CD4-positive, alpha-beta T cell treated with Interleukin-1 beta for 1 hour (primary cell): ENCODE measurements at places on chromosomes 5 and 9.
A peak's percentile ranks its signal among the peaks of the same experiment; 100 is the strongest.

- DNase-seq: no peak
These were observed 654 bp downstream of the RANBP6 start for GRCh38 chr9:6014670-6015270.

- no peak for DNase-seq
These were observed 518.8 kb downstream of the IRX1 start for GRCh38 chr5:4114452-4114851.

GRCh38 chr5:25516141-25516540 is 871.4 kb upstream of the CDH10 start:
- no peak for DNase-seq

- no peak for DNase-seq
These were observed 20.3 kb downstream of the ZDHHC11B start for GRCh38 chr5:763998-764781.

DNA sequence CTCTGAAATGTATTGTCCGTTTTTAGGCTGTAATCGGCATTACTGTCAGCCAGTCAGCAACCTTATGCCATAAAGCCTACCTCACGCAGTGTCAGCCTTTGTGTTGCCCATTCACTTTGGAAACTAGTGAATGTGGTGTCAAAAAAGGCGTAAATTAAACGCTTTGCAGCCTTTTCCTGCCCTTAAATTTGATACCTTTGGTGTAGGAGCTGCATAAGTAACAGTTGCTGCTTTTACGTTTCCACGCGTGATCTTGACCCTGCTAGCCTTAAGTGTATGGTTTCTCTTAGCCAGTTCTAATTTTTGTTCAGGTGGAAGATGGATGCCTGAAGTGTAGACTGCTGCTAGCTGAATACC is 257.7 kb downstream of the EPB41L4A start:
- DNase-seq: no peak

- no peak for DNase-seq
These were observed 63.8 kb downstream of the FNBP1 start for GRCh38 chr9:129979071-129979745.

- no peak for DNase-seq
These were observed 102.2 kb upstream of the GNA14 start for GRCh38 chr9:77750284-77750683.

GRCh38 chr9:130860458-130861316 is 25.6 kb downstream of the ABL1 start:
- no peak for DNase-seq

- no peak for DNase-seq
These were observed 232.1 kb downstream of the FBXO4 start for GRCh38 chr5:42157215-42157614.

- no peak for DNase-seq
These were observed 7.7 kb downstream of the FGFR4 start for GRCh38 chr5:177094224-177095087.

- DNase-seq: no peak
These were observed 6.2 kb upstream of the CD180 start for GRCh38 chr5:67202828-67203227.

GRCh38 chr9:105306351-105307140 is 62.1 kb downstream of the SLC44A1 start:
- no peak for DNase-seq

DNA sequence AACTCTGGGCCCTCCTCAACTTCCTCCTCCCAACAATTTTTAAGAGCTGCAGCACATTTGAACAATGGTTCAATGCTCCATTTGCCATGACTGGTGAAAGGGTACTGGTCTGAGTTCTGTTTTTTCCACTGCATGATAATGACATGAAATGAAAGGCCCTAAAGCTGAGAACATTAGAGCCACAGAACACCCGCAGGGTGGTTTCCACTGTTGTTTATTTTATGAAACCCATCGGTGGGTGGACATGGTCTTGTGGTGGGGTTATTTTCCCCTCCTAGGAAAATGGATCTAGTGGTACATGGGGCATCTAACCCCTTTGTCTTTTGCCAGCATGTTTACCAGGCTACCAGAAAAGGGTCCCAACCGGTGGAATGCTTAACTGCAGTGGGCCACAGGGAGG is 71.8 kb downstream of the SMARCA2 start:
- no peak for DNase-seq

- DNase-seq: no peak
These were observed 295.9 kb downstream of the CEMIP2 start for GRCh38 chr9:71472400-71472799.

DNA sequence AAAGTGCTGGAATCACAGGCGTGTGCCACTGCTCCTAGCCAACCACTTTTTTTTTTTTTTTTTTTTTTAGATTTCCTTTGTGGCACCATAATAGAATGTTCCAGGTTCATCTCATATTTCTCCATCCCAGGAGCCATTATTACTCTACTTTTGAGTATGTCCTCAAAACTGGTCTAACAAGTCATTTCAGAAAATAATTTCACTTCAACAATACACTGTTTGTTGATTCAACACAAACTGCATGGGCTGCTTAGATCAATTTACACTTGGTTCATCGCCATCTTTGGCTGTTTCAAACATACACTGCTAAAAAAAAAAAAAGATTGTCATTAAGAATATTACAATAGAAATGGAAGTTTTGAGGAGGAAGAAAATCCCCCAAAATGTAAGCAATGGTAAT is 57.9 kb downstream of the CSNK1A1 start:
- DNase-seq: no peak

DNA sequence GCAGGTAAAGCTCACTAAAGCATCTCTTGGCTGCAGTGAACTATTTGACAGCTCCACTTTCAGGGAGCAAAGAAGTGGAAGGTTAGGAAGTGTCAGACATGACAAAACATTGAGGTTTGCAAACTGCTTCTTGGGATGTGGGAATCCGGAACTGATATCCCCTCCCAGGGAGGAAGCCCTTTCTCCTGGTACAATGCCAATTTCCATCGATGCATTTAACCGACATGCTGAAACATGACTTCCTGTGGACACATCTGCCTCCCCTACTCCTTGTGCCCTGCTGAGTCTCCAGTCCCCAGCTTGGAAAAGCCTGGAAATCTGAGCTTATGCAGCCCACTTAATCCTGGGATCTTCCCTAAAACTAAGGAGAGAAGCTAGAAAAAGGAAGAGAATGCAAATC is 323.1 kb upstream of the DAP start:
- DNase-seq: no peak

- DNase-seq: no peak
These were observed 9.5 kb upstream of the P4HA2 start for GRCh38 chr5:132237141-132237540.

GRCh38 chr9:107177243-107177839 is 105.7 kb upstream of the RAD23B start:
- no peak for DNase-seq

DNA sequence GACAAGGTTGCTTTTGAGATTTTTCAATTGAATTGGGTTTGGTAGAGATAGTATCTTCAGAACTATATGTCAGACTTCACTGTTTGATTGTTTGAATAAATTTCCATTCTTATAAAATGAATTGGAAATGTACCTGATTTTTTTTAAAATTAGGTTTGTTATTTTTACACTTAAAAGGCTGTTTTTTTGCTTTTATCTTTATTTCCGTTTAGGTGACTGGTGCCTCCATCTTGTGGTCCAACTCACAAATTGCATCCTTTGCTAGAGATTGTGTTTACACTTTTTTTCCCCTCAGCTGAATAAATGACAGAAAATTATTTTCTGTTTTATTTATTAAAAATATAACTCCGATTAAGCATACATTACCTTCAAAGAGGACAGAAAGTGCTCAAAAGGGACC is 15.6 kb downstream of the NDUFAF2 start:
- peak; percentile 20 for DNase-seq

- DNase-seq: no peak
These were observed 1991.3 kb upstream of the C9orf72 start for GRCh38 chr9:29564564-29564963.

- DNase-seq: no peak
These were observed 331.9 kb upstream of the KLF9 start for GRCh38 chr9:70746316-70746715.

DNA sequence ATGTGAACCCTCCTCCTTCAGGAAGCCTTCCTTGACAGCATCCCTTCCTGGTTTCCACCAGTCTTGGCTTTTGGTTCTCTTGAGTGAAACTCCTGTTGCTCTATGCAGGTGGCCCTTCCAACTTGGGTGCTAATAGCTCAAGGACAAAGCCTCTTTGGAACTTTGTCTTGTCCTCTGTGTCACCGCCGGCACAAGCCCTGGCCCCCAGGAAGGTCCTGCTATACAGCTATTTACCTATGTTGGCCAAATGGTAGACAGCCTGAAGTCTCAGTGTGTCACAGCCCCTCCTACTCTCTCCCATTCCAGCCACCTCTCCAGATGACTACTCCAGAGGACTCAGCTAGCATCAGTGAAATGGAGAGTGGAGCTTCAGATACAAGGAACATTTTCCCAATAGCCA is 94.7 kb upstream of the ZNF618 start:
- DNase-seq: no peak

DNA sequence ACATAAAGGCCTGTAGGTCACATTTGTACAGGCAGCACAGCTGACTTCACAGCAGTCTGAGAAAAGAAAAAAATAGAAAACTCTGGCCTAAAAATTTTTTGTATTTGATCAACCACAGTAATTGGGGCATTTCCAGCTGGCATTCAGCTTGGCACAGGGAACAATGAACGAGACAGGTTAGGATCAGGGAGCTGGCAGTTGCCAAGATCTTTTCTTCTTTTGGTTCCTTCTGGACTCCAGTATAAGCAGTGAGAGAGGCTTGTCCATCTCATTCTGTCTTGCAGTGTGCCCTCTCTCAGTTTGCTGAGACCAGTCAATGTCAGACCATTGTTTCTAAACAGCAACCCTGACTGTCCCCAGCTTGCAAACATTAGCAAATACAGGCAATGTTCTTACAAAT is 601.1 kb downstream of the TLR4 start:
- no peak for DNase-seq

GRCh38 chr5:31047621-31048020 is 145.9 kb upstream of the CDH6 start:
- no peak for DNase-seq

- no peak for DNase-seq
These were observed 108.4 kb downstream of the ENTREP1 start for GRCh38 chr9:69433392-69433791.

GRCh38 chr5:140253985-140254384 is 48.9 kb downstream of the PFDN1 start:
- no peak for DNase-seq

DNA sequence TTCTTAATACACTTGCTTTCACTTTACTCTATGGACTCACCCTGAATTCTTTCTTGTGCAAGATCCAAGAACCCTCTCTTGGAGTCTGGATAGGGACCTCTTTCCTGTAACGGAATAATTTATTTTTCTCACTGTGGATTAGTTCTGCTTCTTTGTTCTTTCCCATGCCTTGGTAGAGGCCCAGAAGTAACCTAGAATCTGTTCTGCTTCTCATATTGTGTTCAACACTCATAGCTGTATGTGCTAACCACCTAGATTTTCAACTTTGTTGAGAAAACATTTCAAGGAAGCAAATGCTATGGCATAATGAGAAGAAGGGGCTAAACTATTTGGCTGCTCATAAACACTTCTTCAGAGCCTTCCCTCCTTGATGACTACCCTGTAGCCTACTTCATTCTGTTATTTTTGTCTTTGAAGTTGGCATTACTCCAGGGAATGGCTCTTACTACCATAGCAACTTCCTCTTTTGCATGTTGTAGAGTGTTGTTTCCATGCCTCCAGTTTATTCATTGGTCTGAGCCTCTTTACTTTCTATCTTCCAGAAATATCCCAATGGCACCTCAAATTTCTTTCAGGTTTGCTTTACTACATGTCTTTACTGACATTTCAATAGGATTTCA is 74.3 kb downstream of the KIAA0825 start:
- no peak for DNase-seq

- DNase-seq: no peak
These were observed 1714.1 kb downstream of the EFNA5 start for GRCh38 chr5:105956456-105957196.

- no peak for DNase-seq
These were observed 75.0 kb upstream of the RUSC2 start for GRCh38 chr9:35414889-35415288.

DNA sequence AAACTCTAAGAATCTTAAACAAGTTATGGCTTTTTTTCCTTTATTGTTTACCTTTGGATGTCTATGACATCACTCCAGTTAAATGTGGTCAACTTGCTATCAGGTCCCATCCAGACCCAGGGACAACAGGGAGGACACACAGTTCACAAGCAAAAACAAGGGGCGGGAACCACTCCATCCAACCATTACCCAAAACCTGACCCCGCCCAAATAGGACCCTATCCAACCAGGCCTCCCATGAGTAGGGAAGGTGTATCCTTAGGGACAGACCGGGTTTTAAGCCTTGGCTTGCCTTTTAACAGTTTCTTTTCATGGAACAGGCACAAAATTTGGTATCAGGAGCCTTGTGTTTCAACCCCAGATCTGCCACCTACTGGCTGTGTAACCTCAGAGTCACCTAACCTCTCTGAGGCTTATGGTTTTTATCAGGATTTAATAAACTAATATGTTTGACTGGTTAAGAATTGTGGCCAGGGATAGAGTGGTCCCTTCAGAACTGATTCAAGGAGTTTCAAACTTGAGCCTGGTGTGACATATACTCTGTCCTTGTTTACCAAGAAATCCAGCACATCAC is 127.7 kb upstream of the RAD23B start:
- DNase-seq: no peak

- no peak for DNase-seq
These were observed 71.9 kb downstream of the GDNF start for GRCh38 chr5:37767961-37768360.

- DNase-seq: no peak
These were observed 72.1 kb upstream of the CHD1 start for GRCh38 chr5:99000876-99001275.

DNA sequence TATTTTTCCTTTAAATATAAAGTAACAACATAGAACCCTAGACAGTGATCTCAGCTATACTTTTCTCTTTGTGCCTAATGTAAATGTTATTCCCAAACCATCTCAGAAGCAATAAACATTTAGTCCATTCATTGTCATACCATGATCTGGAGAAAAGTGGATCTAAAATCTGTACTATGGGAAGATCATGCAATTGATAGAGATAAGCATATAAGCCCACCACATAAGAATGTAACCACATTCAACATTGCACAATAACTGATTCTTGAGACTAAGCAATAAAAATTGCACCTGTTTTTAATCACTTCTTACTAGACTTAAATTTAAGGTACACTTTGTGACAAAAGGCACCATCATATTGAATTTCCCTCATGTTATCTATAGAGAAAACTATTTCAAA is 1403.0 kb upstream of the C9orf72 start:
- DNase-seq: no peak
